NCI-H1694 (cell line): ENCODE measurements at places on chromosomes 11 and 22.
A peak's percentile ranks its signal among the peaks of the same experiment; 100 is the strongest.

DNA sequence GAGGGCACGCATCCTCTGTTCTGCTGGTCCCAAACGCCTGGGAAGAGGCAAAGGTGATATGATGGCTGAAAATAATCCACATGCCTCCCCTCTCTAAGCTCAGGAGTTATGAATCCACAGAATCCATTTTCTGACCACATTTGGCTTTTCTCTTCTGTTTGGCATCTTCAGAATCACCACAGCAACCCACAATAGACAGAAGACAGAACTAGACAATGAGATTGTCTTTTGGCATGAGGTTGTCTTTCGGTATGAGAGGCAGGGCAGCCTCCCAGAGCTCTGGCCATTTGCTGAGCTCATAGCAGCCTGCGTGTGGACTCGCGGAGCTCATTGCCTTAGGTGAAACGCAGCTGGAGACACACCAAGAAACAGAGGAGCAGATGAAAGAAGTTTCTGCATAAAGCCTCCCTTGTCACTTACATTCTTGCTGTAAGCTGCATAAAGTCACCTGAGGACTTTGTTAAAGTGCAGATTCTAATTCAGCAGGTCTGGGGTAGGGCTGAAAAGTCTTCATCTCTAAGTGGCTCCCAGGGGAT is 868.0 kb downstream of the NTM start:
- no peak for DNase-seq

GRCh38 chr22:31969789-31970489 is 25.6 kb downstream of the YWHAH start:
- peak; percentile 21 for DNase-seq

DNA sequence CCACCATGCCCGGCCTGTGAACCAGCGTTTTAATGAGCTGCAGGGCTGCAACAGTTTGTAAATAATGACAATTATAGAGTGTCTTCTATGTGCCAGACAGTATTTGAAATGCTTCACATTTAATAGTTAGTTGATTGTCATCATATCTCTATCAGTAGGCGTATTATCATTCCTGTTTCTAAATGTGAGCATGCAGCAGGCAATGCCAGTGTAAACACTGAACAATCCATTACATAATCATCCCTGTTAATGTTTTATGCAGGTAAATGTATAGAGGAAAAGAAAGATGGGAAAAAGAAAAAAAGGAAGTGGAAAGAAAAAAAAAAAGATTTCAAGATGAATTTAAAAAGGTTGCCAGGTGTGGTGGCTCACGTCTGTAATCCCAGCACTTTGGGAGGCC is 52.3 kb downstream of the ZBTB44 start:
- no peak for DNase-seq

GRCh38 chr22:29369460-29369859 is 18.9 kb downstream of the AP1B1 start:
- no peak for DNase-seq

DNA sequence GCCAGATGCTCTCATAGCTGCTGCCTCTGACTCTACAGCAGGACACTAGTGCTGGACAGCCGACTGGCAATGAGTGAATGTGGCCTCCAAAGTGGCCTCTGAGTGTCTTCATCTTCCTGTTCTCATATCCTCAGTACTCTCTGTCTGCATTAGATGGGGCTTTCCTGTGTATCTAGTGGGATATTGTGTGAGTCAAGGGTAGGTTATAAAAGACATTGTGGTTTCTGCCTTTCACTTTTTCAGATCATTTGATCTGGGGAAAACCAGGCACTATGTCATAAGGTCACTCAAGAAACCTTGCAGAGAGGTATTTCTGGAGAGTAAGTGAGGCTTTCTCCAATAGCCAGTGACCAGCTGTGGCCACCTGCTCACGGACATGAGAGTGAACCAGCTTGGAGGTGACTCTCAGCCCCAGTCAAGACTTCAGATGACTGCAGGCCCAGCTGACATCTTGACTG is 333.6 kb upstream of the NCAM1 start:
- DNase-seq: no peak

GRCh38 chr11:132349811-132350733 is 979.7 kb downstream of the NTM start:
- no peak for DNase-seq

DNA sequence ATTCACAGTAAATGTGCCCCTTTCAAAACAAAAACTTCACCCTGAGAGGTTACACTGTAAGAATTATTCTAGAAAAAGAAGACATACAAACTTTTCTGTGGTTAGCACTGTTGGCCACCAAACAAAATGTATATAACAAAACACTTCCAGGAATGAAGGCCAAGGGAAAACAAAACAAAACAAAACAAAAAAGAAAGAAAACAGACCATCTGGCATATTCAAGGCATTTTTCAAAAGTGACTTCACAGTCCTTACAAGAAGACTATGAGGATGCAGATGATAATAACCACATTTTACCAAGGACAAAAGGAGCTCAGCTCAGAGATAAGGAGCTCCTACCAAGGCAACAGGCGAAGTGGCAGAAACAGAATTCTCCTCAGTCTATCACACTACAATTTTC is 24.9 kb downstream of the CTSC start:
- DNase-seq: no peak

DNA sequence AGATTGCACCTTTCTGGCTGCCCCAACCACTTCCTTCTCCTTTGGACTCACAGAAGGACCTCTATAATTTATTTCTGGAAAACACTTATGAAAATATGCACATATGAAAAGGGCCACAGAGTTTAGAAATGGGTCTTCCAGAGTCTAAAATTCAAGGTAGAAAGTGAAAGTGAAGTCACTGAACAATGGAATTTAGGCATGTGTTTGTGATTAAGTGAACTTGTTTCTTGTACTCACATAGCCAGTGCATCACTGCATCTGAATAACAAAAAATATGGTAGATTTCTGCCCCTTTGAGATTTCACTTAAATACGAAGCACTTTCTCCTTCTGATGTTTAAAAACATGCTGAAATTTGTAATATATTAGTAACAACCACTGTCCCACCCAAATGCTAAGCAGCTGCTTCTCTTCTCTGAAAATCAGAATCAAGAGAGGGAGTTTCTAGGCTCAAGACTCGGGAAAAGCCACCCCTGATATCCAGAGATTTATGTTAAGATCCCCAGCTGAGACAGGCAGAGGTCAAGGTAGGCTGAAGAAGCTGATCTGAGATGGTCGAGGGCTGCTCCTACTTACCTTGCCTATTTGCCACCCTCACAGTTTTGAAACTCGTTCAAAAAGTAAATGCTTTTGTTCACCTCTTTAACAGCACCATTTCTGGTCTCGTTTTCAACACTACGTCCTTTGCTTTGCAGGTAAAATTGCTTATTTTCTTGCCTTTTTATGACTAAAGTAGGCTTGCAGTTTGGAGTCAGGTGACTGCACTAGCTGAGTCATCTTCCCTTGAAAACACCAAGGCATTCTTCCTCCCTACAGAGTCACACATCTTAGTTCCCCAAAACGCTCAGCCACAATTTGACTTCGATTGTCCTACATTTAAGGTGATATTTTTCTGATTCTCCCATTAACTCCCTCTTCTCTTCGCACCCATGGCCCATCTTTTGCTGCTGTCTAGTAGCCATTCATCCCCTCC is at the start of gene XKR3:
Gene XKR3, minus strand, starts transcription at position 696 of the 972 bp plus-strand sequence. CDS start 17,338 bp downstream, outside the sequence.
- no peak for DNase-seq

- no peak for DNase-seq
Measured at GRCh38 chr22:26662160-26662559, 4.8 kb downstream of the MIAT start.

DNA sequence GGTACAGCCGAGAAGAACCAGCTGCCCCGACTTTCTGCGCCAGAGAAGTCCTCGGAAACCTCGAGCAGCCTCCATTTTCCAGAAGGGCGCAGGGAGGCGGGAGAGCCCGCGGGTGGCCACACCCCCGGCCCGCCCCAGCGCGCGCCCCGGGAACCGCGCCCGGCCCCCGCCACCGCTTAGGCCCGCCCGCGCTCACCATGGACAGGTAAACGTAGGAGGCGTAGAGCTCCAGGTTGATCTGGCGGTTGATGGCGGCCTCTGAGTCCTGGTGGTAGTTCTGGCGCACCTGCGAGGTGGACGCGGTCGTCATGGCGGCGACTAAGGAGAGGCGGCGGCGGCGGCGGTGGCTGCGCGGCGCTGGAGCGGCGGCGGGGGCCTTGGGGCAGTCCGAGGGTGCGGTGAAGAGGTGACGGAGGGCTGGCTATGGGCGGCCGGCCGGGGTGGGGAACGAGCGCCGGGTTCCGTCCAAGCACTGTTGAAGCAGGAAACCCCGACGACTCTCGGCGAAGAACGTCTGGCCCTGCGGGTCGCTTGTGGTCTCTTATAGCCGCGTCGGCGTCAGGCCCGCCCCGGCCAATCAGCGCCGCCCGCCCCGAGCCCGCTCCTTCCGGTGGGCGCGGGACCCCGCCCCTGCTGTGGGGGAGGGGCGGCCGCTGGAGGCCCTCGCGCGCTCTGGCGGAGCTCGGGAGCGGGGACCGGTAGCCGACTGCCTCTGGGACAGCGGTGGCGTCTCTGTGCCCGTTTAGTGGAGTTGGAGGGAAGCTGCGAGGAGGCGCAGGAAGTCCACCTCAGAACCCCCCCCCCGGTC is at the start of gene FTH1:
Gene FTH1, minus strand, starts transcription at position 519 of the 808 bp plus-strand sequence. Its CDS starts 209 bp downstream, at position 310.
- DNase-seq: peak; percentile 14

DNA sequence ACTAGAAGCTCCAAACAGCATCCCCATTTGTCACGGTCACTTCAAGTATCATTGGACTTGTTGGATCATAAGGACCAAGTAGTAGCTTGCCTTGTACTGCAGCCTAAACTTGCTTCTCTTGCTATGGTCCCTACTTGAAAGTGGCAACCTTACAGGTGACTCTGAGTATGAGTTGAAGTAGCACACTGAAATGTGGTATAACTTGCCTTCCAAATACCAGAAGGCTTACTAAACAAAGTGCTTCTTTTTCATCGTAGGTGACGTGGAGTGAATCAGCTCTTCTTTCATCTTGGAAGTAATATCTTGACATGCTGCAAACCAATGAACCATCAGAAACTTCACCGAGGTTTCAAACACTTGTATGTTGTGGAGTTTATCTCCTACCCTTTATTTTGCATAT is 169.0 kb upstream of the DDI1 start:
- no peak for DNase-seq

DNA sequence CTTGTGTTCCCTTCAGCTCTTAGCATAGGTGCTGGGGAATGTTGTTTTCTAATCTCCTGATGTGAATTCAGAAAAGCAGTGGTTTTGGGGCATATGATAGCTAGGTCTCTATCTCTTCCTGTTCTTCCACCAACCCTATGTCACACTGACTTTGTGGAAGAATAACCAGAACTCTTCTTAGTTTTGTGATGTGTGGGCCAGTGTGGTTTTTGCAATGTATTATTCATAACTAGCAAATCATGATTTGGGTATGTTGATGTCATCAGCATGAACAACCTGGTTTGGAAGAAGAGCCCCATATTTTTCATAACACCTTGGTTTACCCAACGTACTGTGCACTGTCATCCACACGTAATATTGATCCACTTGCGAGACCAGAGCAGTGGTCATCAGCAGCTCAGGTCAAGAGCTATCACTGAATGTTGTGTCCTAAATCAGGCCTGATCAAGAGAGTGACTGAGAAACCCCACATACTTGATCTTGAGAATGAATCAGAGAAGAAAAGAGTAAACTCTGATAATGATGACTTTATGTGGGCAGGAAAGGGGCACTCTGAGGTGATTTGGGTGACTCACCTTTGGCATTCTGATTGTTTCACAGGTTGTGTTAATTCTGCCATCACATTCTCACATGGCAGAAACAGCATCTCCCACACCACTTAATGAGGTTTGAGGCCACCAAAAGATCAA is 19.4 kb upstream of the MS4A6E start:
- DNase-seq: no peak

DNA sequence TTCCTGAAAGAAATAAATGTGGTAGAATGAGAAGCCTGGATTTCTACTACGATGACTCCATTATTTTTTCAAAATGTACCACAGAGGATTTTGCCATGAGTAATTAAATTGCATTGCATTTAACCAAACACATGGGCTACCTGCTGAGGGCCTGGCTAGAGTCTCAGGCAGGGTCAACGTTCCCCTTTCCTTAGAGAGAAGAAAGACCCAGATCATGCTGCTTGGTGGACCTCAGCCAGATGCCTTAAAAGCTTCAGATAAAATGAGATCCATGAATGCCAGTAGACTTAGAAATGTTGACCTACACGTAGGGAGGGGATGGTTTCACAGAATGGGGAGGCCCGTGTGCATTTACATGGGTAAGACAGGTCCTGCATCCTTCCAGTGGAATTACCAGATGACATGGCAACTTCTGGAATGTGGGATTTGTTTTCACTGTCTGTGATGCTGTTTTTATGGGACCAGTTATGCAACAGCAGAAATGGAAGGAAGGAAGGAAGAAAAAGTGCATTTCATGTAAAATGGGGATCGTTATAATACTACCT is 1069.4 kb downstream of the NTM start:
- DNase-seq: no peak

- no peak for DNase-seq
Measured at GRCh38 chr11:6480299-6480914, 724 bp downstream of the ARFIP2 start.

GRCh38 chr11:10305262-10305963 is 540 bp downstream of the ADM start:
- no peak for DNase-seq

DNA sequence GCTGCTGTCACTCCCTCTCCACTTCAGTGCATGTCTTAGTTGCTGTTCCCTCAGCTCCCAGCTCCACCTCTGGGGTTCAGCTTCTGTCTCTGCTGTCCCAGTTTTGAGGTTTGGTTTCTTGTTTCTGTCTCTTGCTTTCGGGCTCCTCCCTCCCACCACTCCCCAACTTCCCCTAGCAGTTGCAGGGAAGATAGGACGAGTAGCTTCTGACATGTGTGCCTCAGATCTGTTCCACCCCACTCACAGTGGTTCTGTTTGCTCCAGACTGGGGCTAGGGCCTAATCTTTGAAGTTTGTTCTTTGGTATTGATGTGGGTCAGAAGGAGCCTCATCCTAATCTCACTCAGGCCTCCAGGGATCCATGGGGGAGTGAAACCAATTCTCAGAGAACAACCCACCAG is 2.6 kb upstream of the RRM1 start:
- DNase-seq: no peak

DNA sequence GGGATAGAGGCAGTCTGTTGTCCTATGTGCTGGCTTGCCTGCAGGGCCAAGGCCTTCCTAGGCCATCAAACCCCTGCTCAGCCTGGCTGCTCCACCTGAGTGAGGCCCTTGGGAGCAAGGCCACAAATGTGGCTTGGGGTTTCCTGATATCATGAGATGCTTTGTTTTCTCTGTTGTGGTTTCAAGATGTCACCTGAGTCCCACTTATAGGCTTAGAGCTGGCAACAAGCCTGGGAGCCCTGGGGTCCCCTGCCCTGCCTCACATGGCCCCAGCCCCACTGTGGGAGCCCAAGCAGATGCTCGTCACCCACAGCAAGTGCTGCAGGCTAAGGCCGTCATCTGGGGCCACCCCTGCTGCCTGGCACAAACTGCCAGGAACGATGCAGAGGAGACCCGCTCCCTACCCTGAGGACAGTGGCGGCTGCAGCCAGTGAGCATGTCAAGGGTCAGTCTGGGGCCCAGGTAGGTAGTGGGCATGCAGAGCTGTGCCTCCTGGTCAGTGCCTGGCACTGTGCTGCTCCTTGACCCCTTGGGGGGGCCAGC is 75.4 kb upstream of the KCNQ1OT1 start:
- DNase-seq: no peak

GRCh38 chr22:39631381-39632286 is 61.1 kb downstream of the CACNA1I start:
- DNase-seq: no peak

GRCh38 chr11:83766932-83767331 is 480.8 kb upstream of the CCDC90B start:
- no peak for DNase-seq

- DNase-seq: no peak
Measured at GRCh38 chr11:84468235-84468634, 1158.9 kb downstream of the DLG2 start.

- DNase-seq: no peak
Measured at GRCh38 chr11:48066881-48067800, 86.8 kb downstream of the PTPRJ start.

GRCh38 chr22:48476577-48476976 is 1351.1 kb downstream of the BRD1 start:
- DNase-seq: no peak
